ENCODE measurements at places on chromosomes 7 and 10.

GRCh38 chr7:118013252-118014010 is 140.2 kb upstream of the CTTNBP2 start:
- no peak for DNase-seq

DNA sequence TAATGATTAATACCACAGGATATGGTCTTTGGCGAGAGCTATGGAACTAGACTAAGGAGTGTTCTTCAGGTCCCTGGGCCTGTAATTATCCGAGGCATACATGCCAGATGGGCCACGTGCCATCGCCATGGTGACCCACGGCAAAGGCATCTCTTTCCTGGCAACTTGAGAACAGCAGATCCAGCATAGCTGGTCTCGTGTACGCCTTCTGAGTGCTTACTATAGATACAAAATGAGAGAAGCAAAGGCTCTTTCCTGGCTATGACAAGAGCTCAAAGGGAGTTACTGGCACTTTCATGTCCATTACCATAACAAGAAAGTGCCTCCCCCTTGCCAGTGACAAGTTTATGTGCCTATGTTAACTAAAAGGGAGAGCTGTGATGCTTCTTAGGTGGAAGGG is 26.0 kb upstream of the GLI3 start:
- DNase-seq = no peak

GRCh38 chr10:59839576-59839975 is 66.8 kb downstream of the CCDC6 start:
- DNase-seq = no peak

DNA sequence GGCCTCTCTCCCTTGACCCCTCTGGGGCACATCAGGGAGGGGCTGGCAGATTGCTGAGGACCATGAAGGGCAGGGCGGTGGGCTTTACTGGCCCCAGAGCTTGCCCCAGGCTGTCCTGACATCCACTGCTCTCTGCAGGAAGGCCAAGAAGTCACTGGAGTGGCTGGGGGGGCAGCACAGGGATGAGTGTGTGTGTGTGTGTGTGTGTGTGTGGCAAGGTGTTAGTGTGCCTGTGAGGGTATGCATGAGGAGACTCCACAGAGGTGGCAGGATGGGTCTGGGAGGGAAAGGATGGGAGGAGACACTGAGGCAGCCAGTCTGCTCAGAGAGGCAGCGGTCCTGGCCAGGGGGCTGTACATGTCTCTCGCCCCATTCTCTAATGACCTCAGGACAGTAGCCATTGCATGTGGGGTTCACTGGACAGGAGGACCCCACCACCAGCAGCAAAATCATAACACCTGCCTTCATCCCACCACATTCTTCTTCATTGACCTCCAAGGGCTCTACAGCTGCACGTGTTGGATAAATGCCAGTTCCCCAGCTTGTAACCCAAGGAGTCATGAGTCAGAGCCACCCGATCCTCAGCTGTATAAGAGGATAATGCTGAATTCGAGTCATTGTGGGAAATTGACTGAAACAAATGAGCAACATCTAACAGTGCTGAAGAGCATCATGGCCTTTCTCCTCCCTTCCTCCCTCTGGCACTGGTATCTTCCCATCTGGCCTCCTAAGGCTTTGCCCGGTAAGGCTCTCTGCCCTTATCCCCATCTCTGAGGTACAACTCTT is 720.5 kb downstream of the GRID1 start:
- DNase-seq = no peak

GRCh38 chr7:134778941-134779740 is at the start of gene CALD1:
TSS of gene CALD1 (plus strand) at chr7:134779634. CDS start at chr7:134867734, 88,100 bp downstream.
- DNase-seq = no peak

DNA sequence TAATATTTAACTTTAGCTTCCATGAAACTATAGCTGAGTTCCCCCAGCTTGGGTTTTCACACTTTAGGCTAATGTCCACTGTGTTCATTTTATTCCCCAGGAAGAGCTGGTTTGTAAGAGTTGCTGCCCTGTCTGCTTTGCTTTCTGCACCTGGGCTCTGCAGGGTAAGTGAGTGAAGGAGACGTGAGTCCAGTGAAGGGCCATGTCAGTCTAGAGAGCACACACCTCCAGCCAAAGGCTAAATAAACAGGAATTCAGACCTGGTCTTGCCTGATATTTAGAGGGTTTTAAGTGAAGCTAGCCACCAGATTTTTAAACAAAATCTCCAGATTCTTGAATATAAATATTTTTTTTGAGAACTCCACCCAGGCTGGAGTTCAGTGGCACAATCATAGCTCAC is 24.5 kb upstream of the FZD1 start:
- no peak for DNase-seq

- DNase-seq = no peak
Observed at GRCh38 chr7:80918909-80919721, at the start of gene SEMA3C. TSS of gene SEMA3C (minus strand) at chr7:80919051. CDS start at chr7:80916781, 2,270 bp downstream.

- DNase-seq = no peak
Observed at GRCh38 chr7:105306298-105306748, 82.4 kb downstream of the SRPK2 start.

GRCh38 chr10:133133471-133134231 is 26.4 kb upstream of the KNDC1 start:
- no peak for DNase-seq

DNA sequence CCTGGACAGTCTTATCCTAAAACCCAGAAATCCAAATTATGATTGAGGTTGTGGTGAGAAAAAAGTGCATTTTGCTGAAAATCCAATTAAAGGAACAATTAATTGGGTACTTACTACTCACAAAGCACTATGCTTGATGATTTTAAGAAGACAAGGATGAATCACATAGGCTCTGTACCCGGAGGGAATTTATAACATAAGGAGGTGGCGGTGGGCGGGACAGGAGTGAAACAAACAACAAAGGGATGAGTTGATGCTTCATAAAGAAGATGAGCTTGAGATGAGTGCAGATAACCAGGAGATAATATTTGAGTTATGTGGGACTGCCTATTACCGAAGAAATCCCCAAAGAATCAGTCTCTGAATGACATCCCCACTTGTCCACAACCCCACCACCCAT is 171.1 kb upstream of the FZD8 start:
- no peak for DNase-seq

GRCh38 chr10:44911081-44911540 is at the start of gene TMEM72:
TSS of gene TMEM72 (plus strand) at chr10:44911337. CDS start at chr10:44911513, 176 bp downstream.
- no peak for DNase-seq

DNA sequence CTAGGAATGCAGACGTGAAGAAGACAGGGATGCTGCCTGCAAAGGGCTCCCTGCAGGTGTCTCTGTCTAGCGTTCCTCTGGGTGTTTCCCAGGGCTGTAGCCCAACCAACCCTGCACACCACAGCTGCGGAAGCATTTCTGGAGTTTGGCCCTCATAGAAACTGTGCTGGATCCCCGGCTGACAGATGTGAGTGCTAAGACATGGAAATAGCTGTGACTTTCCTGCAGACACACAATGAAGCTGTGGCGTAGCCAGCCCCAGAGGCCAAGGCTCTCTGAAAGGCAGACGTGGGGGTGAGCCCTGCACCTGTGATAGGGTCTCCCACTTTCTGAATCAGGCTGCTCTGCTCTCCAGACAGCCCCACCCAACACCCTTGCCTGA is 44.8 kb downstream of the ADCYAP1R1 start:
- DNase-seq = no peak

- no peak for DNase-seq
Observed at GRCh38 chr10:67603701-67604100, 92.3 kb downstream of the CTNNA3 start.

GRCh38 chr7:77306231-77307067 is 106.8 kb upstream of the FGL2 start:
- DNase-seq = no peak

GRCh38 chr10:124180947-124181549 is 87.7 kb upstream of the CHST15 start:
- DNase-seq = no peak
